ENCODE measurements at places on chromosomes 11 and 22.

DNA sequence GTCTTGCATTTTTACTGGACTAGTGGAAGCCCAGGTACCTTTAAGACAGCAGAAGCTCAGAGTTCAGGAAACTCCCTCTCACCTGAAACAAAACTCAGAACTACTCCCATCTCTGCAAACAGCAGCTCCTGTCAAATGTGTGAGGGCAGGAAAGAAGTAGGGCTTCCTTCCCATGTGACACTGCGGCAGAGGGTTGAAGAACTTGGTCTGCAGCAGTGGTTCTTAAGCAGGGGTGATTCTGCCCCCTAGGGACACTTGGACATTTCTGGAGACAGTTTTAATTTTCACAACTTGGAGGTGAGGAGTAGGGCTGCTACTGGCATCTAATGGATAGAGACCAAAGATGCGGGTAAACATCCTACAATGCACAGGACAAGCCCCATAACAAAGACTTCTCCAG lies 63.4 kb downstream of the RCN1 start:
- peaks cover 6% of the 10 kb centered on the region for H3K4me1 ChIP-seq
- H3K27ac ChIP-seq = no peak overlapping the region
- H3K36me3 ChIP-seq = no peaks in the 10 kb centered on the region
- peaks cover 20% of the 10 kb centered on the region for H3K27me3 ChIP-seq

GRCh38 chr11:65786786-65787636 lies at the start of gene OVOL1:
TSS of gene OVOL1 (plus strand) at chr11:65787063. CDS start at chr11:65787374, 311 bp downstream.
- H3K36me3 ChIP-seq = no peaks in the 10 kb centered on the region
- H3K4me3 ChIP-seq = peak within 1 kb of the TSS; percentile 82
- H3K27me3 ChIP-seq = peaks cover 27% of the 10 kb centered on the region
- H3K4me1 ChIP-seq = peaks cover 25% of the 10 kb centered on the region
- DNase-seq = peak; percentile 81
- H3K27ac ChIP-seq = peak within 1 kb of the TSS; percentile 92

GRCh38 chr11:130523609-130524008 lies 75.2 kb downstream of the ADAMTS15 start:
- no peak for DNase-seq
- no peak overlapping the region for H3K27ac ChIP-seq
- no peaks in the 10 kb centered on the region for H3K27me3 ChIP-seq
- no peaks in the 10 kb centered on the region for H3K36me3 ChIP-seq
- H3K4me1 ChIP-seq = peaks cover 15% of the 10 kb centered on the region

DNA sequence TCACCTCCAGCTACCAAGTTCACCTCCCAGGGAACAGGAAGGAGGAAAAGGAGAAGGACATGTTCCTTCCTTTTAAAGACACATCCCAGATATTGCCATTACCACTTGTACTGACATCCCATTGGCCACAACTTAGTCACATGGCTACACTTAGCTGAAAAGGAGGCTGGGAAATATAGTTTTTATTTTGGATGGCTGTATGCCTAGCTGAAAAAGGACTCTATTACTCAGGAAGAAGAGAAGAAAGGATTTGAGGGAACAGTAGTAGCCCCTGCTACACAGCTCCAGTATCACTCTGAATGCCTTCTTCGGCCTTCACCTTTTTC lies 2.1 kb upstream of the APOA5 start:
- H3K4me3 ChIP-seq = no peak overlapping the region
- H3K27me3 ChIP-seq = peaks cover 13% of the 10 kb centered on the region
- H3K27ac ChIP-seq = no peak overlapping the region
- H3K36me3 ChIP-seq = no peaks in the 10 kb centered on the region

DNA sequence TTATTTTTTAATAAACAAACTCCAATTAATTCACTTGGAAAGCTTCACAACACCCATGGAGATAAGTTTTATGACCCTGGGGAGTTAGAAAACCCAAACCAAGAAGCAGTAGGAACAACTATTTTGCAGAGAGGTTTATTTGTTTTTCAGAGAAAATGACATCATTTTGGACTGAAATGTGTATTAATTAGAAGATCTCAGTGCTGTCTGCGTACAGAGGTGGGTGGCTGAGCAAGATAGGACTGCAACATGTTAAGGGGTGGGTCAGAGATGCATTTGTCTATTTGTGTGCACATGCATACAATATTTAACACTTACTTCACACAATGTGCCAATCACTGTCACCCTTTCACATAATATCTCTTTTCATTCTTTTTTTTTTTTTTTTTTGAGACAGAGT lies 1.1 kb downstream of the SCGB1A1 start:
- no peak overlapping the region for H3K27ac ChIP-seq
- no peaks in the 10 kb centered on the region for H3K36me3 ChIP-seq
- peaks cover 10% of the 10 kb centered on the region for H3K27me3 ChIP-seq
- no peak overlapping the region for H3K4me3 ChIP-seq

- H3K4me1 ChIP-seq = peaks cover 1% of the 10 kb centered on the region
- H3K36me3 ChIP-seq = no peaks in the 10 kb centered on the region
- peak overlapping the region; percentile 65 for H3K4me3 ChIP-seq
- H3K27ac ChIP-seq = no peak overlapping the region
These were observed 11.6 kb downstream of the MMP3 start for GRCh38 chr11:102831489-102832440.

- H3K4me3 ChIP-seq = no peak overlapping the region
- no peak for DNase-seq
- peaks cover 5% of the 10 kb centered on the region for H3K4me1 ChIP-seq
- no peak overlapping the region for H3K27ac ChIP-seq
- H3K36me3 ChIP-seq = peaks cover 2% of the 10 kb centered on the region
- H3K27me3 ChIP-seq = peaks cover 5% of the 10 kb centered on the region
These were observed 91.7 kb downstream of the PIWIL4 start for GRCh38 chr11:94658888-94659287.

DNA sequence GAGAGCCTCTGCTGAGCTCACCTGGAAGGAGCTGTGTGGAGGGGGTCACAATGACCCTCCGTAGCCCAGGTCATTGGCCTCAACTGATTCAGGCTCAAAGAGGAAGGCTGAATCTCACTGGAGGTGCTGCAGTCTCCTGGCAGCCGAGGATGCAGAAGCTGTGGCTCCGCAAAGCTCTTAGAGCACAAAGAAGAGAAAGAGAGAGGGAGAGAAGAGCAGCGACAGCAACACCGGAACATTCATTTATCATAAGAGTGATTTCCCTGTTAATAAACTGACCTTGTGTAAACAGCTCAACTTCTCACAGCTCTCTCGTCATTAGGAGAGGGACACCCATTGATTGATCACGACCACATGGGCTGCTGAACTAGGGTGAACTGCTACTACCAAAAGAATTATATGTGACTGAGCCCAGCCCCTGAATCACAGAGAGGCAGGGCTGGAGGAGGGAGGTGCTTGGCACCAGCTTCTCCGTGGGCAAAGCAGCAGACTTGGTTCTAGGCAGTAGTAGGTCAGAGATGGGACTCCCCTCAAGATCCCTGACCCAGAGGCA lies 281.7 kb downstream of the NXPE2 start:
- no peaks in the 10 kb centered on the region for H3K27me3 ChIP-seq
- peak overlapping the region; percentile 17 for H3K27ac ChIP-seq
- no peak for DNase-seq
- H3K4me1 ChIP-seq = peaks cover 21% of the 10 kb centered on the region

DNA sequence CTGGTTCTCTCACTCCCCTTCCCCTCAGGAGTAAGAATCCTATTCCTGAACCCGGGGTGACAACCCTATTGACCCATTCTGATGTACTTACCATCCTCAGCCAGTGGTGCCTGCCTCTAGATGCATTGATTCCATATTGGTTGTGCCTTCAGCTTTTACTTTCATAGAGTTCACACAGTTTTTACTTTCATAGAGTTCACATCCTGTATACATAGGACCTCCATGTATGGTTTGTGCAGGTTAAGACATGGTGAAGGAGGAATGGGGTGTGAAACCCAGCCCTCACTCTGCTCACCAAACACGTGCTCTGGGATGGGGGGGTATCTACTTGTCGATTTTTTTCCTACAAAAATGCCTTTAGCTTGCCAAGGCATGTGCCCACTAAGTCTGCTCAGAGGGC lies 105.6 kb upstream of the TBCEL start:
- H3K4me1 ChIP-seq = peaks cover 2% of the 10 kb centered on the region
- no peak for DNase-seq
- no peak overlapping the region for H3K4me3 ChIP-seq
- H3K36me3 ChIP-seq = no peaks in the 10 kb centered on the region

GRCh38 chr11:133491680-133492383 lies 40.5 kb downstream of the OPCML start:
- H3K36me3 ChIP-seq = no peaks in the 10 kb centered on the region
- no peak overlapping the region for H3K4me3 ChIP-seq
- no peak for DNase-seq
- H3K27me3 ChIP-seq = peaks cover 9% of the 10 kb centered on the region
- H3K4me1 ChIP-seq = no peaks in the 10 kb centered on the region

DNA sequence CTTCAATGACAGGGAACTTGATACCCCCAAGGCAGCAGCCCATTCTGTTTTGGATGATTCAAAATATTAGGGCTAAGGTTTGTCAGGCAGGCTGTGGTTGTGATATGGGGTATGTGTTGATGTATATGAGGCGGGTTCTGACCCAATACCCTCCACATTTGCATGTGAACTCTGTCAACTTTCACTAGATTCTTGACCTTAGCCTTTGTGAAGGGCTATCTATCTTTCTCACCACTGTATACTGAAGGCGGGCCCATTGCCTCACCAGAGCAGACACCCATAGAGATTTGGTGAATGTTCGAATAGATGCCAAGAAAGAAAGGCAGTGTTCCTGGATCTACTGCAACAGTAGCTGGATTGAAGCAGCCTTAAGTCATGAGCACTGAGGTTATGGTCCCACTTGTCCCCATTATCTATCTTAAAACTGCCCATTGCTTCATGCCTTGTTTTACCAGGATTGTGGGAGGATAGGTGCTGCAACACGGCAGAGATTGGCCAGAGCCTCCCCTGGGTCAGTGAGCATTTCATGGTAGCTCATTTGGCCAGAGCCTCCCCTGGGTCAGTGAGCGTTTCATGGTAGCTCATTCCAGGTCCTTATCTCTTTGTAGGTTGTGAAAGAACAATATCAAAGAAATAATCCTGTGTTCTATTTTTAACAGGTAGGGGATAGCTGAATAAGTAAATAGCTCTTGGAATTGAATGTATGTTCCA lies 399.6 kb downstream of the TMEM135 start:
- H3K36me3 ChIP-seq = no peaks in the 10 kb centered on the region
- no peaks in the 10 kb centered on the region for H3K27me3 ChIP-seq
- no peak overlapping the region for H3K27ac ChIP-seq
- no peak overlapping the region for H3K4me3 ChIP-seq

- DNase-seq = no peak
- H3K36me3 ChIP-seq = peaks cover 3% of the 10 kb centered on the region
- no peaks in the 10 kb centered on the region for H3K27me3 ChIP-seq
- H3K4me1 ChIP-seq = peaks cover 24% of the 10 kb centered on the region
These were observed 620 bp downstream of the SMPD1 start for GRCh38 chr11:6390718-6391469.

GRCh38 chr11:77244277-77245027 lies 57.0 kb downstream of the GDPD4 start:
- DNase-seq = no peak
- H3K36me3 ChIP-seq = no peaks in the 10 kb centered on the region
- H3K4me3 ChIP-seq = no peak overlapping the region
- no peaks in the 10 kb centered on the region for H3K27me3 ChIP-seq
- H3K27ac ChIP-seq = no peak overlapping the region
- H3K4me1 ChIP-seq = peaks cover 11% of the 10 kb centered on the region

- H3K36me3 ChIP-seq = no peaks in the 10 kb centered on the region
- no peaks in the 10 kb centered on the region for H3K4me1 ChIP-seq
- no peak for DNase-seq
- H3K27me3 ChIP-seq = peaks cover 11% of the 10 kb centered on the region
- H3K27ac ChIP-seq = peak overlapping the region; percentile 6
These were observed 26.7 kb downstream of the SYT9 start for GRCh38 chr11:7278314-7278917.

DNA sequence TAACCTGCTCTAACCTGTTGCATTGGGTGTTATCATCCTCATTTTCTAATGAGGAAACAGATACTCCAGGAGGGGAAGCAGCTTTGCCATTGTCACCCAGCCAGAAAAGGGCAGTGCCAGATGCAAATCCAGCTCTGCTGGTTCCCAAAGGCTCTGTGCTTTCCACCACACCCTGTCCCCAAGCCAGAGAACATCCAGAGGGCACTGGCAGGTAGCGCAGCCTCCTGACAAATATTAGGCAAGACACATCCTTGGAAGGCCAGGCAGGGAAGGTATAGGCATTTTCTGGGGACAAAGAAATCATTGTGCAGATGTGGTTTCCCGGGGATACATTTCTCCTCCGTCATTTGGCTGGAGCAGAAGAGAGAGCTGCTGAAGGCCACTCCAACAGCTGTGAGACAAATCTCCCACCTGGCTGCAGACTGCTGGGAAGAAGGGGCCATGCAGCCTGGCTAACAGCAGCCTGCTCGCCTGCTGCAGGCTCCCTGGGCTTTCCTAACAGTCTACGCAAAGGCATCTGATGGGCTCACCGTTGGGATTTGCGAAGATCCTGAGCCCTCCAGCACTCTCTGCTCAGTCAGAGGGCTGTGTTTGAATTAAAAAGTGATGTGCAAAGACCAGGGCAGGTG lies 93.9 kb upstream of the PITPNB start:
- no peaks in the 10 kb centered on the region for H3K4me1 ChIP-seq
- H3K27me3 ChIP-seq = no peaks in the 10 kb centered on the region
- H3K27ac ChIP-seq = no peak overlapping the region
- no peaks in the 10 kb centered on the region for H3K36me3 ChIP-seq
- H3K4me3 ChIP-seq = no peak overlapping the region

DNA sequence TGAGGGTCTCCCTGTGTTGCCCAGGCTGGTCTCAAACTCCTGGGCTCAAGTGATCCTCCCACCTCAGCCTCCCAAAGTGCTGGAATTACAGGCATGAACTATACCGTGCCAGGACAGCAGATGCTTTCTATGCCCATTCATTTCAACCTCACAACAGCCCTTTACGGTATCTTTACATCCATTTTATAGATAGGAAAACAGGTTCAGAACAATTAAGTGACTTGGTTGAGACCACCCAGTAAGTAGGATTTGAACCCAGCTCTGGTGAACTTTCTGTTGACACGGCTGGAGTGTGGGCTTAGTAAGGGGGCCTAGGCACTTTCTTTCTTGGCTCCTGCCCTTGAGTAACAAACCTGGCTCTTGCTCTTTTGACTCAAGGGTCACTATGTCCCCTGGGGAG lies 25.7 kb downstream of the TEF start:
- no peak overlapping the region for H3K4me3 ChIP-seq
- no peak for DNase-seq
- no peaks in the 10 kb centered on the region for H3K27me3 ChIP-seq

- H3K4me3 ChIP-seq = no peak overlapping the region
- no peak for DNase-seq
- H3K27ac ChIP-seq = no peak overlapping the region
- peaks cover 29% of the 10 kb centered on the region for H3K27me3 ChIP-seq
- no peaks in the 10 kb centered on the region for H3K36me3 ChIP-seq
These were observed 25.6 kb upstream of the TTLL12 start for GRCh38 chr22:43212434-43212952.

DNA sequence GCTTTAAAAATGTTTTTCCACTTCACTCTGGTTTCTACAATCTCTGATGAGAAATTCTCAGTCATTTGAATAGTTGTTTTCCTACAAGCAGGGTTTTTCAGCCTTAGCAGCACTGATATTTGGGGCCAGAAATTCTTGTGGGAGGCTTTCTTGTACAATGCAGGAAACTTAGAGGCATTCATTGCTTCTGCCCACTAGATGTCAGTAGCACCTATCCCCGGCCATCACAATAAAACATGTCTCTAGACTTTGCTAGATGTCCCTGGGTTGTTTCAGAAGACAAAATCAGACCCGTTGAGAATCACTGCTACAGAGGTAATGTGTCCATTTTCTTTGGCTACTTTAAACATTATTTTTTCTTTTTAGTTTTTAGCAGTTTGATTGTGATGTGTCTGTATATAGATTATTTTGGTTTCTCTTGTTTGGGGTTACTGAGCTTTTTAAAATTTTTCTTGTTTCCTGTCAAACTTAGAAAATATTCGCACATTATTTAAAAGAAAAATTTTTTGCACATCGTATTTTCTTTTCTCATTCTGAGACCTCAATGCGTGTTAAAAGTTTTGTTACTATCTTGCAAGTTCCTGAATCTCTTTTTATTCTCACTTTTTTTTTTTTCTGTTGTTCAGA lies 60.8 kb upstream of the CCDC179 start:
- H3K27me3 ChIP-seq = no peaks in the 10 kb centered on the region
- H3K36me3 ChIP-seq = no peaks in the 10 kb centered on the region
- DNase-seq = peak; percentile 10
- H3K27ac ChIP-seq = no peak overlapping the region
- peak overlapping the region; percentile 32 for H3K4me3 ChIP-seq

All from progenitor cell of endocrine pancreas (in vitro differentiated cells).